ENCODE measurements at places on chromosomes 13 and 19.

DNA sequence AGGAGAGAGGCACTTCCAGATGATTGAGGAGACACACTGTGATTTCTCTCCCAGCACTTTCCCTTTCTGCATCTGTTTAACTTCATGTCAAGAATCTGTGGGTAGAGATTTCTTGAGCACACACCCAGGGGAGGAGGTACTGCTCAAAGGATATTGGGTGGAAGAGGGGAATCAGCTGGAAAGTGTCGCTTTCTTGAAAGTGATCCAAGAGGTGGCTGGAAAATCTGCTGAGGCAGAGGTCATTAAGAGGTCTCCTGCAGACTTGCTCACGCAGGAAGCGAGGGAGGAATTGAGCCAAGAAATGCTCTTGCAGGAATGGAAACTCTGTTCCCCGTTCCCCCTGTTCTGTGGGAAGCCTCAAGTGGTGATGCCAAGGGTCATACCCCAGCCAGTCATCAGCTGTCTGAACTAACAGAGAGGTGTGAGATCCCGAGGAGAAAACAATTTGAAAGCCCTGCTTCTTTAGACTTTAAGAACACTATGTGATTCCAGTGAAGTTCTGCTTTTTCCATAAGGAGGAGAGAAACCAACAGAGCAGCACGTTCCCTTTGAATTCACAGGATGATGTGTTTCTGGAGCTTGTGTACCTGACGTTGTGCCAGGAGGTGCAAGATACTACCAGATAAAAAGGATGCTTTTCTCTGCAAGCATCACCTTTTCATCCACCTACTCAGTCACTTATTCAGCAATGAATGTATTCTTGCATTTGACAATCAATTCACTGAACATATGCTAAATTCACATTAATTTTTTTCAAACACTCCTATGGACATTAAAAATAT is 163.4 kb upstream of the GPR12 start:
- DNase-seq = no peak

DNA sequence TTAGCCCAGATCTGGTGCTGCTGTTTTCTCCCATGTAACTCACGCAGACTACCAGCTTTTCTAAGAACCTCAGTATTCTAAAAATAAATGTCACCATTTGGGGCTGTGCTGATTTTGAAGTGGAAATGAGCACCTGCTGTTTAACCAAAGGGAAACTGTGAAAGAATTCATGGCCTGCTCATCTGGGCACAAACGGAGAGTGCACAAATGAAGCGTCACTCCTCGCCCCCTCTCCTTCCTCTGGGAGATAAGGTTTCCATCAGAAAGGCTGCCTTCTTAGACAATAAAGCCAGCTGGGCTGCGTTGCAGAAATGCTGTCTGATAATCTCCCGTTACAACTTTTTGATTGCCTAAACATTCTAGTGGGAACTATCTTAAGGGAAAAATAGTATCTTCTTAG is 73.7 kb upstream of the SLC15A1 start:
- DNase-seq = no peak

- DNase-seq = no peak
Measured at GRCh38 chr19:32475141-32476031, 69.8 kb downstream of the DPY19L3 start.

DNA sequence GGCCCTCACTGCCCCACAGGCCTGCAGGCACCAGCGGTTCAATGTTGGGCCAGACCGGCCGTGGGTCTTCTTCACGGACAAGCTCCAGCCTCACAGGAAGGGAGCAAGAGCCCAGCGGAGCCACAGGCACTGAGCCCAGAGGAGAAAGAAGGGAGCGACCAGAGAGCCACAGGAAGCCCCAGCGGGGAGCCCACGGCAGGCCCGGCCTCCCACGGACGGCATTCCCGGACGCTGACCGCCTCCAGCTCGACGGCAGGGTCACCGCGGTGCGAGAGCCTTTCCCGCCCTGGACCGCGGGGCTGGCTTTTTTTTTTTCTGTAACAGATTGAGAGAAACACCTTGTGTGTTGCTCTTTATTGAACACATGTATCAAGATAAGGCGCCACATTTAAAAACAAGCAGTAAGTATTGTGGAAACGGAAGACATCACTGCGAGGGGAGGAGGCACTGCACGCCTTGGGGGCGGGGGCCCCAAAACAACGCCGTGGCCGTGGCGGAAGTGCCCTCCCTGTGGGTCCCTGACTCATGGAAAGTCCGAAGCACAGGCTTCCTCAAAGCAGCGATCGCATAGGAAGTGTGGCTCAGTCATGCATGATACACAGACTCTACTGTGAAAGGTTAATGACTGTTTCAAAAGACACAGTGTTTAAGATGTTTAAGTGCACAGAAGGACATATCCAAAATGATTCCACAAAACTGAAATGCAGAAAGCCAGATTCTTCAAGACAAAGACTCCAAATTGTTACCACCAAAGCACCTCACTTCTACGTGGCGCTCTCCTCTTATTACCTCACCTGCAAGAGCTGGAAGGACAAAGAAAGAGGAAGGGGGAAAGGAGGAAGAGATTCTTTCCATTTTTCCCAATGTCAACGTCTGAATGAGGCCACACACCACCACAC is 3.5 kb downstream of the RASA3 start:
- DNase-seq = peak; percentile 85

- DNase-seq = no peak
Measured at GRCh38 chr13:26604784-26605545, 47.5 kb downstream of the WASF3 start.

DNA sequence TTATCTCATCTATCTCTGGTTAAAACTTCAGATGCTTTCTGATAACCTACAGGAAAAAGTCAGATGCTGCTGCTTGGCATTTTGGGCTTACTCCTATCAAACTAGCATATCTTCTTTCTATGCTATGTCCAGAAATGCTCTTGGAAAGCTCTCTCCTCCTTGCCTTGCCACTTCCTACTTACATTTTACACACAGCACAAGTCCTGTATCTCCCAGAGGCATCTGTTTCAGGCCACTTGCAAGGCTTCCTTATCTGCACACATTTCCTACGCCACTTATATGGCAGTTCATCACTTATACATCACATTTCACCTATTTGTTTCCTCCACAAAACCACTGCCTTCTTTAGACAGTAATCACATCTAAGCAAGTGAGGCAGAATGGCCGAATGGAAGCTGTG is 220.3 kb downstream of the DNAJC15 start:
- no peak for DNase-seq

DNA sequence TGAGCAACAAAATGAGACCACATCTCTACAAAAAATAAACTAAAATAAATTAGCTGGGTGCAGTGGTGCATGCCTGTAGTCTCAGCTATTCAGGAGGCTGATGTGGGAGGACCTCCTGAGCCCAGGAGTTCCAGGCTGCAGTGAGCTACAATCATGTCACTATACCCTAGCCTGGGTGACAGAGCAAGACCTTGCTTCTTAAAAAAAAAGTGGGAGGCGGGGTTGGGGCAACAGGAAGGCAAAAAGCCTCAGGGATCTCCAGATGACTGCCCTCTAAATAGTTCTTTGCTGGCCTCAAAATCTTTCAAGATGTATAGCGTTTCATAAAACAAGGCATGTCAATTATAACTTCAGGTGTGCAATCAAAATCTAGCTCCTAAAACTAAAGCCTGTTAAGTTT is 18.5 kb downstream of the CEACAM8 start:
- DNase-seq = no peak

- DNase-seq = no peak
Measured at GRCh38 chr13:62910541-62911060, 1495.0 kb upstream of the PCDH20 start.

GRCh38 chr19:49120325-49120683 is 960 bp downstream of the PPFIA3 start:
- no peak for DNase-seq

DNA sequence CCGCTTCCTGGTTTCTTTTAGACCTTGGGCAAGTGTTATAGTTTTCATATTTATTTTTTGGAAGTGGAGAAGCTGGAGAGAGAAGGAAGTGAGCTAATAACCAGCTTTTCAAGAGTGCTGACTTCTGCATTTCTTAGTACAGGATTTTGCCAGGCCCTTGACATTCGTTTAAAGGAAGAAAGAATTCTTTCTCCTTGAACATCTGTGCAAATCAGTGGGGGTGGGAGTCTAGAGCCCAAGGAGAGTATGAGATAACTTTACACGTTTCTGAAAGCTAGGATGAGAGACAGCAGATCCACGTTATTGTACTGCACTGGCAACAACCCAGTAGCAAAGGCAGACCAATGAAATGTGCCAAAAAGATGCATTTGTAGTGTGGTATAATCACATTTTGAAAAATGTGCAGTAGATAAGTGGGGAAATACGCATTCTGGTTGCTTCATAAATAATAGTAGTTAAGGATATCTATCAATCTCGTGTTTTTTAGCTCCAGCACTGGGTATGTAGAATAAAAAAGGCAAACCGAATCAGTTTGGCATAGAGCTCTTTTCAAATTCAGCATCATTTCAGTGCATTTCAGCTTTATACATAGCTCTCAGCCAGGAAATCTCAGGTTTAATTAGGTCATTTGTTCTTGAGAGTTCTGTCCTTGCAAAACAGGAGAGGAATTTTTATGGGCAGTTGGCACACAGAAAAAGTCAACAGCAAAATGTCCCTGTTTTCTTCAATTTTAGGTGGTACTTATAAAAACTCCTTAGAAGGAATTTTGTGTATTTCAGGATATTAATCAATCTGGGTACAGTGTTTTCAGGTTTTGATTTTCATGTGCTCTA is 4.3 kb downstream of the RNF113B start:
- DNase-seq = no peak

DNA sequence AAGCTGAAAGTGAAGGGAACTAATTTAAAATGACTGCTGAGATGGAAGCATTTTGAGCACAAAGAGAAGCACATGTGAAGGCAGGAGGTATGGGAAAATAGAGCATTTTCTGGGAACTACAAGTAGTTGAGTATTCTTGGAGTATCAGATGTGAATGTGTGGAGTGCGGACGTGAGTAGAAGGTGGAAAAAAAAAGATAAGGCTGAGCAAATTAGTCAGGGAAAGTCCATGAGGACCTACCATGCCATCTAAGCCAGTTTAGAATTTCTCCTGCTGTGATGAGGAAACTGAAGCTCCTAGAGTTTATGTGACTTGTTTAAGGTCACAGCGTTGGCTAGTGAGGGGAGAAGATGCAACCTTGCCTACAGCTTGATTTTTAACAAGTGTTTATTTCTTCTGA is 578.1 kb upstream of the MIR17HG start:
- no peak for DNase-seq
